ENCODE measurements at places on chromosomes 1 and 21.

GRCh38 chr21:14903172-14903865 lies 161.5 kb downstream of the NRIP1 start:
- DNase-seq: no peak

DNA sequence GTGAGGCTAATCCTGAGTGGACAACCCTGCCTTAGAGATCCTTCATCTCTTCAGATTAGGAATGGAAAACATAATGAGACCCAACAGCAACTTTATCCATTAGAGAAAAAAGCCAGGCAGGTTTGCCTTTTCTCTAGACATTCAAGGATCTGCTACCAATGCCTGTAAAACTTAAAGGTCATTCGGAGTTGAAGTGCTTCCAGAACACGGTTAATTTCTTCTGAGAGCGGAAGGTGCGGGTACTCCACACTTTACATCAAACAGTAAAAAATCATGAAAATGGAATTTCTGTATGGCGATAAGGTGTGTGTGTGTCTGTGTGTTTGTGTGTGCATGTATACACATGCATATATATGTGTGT lies 65.2 kb upstream of the PRKACB start:
- no peak for DNase-seq

GRCh38 chr1:21251773-21252471 lies 38.3 kb downstream of the ECE1 start:
- peak; percentile 61 for DNase-seq

GRCh38 chr21:44789880-44790279 lies 11.7 kb downstream of the UBE2G2 start:
- peak; percentile 44 for DNase-seq

- DNase-seq: no peak
These were observed 68.8 kb upstream of the RGS1 start for GRCh38 chr1:192506741-192507155.

DNA sequence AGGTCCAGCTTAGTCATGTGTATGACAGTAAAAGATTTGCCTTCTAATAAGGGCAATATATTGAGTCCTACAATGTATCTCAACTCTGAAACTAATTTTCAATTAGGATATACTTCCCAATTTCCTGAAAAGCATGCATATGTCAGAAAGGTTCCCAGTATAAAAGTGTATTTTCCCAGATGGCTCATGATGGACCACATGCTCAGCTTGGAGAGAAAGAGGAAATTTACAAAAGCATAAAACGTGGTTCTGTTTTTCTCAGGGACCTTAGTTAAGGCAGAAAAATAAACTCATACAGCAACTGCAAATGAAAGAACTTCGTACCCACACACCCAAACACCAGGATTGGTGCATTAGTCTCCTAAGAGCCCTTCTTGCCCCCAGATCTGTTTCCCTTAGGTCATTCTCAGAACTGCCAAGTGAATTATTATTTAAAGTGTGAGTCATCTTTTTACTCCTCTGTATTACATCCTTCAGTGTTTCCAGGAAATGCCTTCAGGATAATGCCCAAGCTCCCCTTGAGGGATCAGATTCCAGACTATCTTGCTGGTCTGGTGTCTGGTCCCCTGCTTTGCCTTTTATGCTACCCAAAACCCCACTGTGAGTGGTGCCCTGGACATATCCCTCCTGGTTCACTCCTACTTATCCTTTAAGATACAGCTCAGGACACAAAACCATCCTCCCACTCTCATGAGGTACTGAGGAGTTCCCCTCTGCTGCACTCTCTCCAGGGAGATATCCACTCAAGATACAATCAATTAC lies 57.4 kb downstream of the SSX2IP start:
- no peak for DNase-seq

DNA sequence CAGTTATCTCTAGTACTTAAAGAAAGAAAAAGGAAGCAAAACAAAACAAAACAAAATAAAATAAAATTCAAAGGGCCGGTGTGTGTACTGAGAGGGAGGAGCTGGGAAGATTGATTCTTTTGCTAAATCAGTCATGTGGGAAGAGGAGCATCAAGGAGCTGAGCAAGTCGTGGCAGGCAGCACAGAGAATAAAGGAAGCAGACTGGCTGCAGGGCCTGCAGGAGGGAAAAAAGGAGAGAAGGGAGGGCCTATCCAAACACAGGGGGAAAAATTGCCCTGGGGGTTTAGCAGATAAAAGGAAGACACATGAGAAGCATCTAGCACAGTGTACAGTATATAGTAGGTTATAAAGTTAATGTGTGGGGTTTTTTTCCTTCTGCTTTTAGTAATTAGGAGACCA lies 27.6 kb downstream of the AGO4 start:
- DNase-seq: no peak

- no peak for DNase-seq
These were observed 26.8 kb downstream of the PTTG1IP start for GRCh38 chr21:44846485-44847260.

DNA sequence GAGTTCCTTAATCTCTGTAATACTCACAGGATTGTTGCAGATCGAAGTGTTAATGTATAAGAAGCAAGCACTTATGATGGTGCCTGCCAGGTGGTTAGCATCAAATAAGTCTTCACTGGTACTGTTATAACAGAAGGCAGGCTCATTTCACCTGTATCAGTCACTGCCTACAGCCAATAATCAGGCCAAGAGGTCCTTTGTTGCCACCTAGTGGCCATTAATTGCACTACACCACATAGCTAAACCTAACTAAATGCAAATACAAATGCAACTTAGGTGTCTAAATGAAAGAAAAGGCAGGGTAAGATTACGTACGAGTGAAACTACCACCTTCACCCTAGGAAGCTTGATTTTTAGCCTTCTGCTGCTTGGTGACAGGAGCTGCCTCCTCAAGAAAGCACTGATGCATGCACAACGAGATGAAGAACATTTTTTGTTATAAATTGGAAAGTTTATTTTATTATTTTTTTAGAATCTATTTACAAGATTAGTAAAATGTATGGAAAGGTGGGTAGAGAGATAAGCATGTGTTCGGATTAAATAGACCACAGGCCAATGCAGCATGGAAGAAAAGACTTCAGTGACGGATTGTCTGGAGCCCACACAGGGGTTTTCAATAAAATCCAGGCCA lies 334.8 kb upstream of the CAMK1G start:
- no peak for DNase-seq

GRCh38 chr21:14384453-14384852 lies 1.5 kb upstream of the HSPA13 start:
- no peak for DNase-seq

GRCh38 chr1:54402896-54403295 lies 3.3 kb downstream of the SSBP3 start:
- no peak for DNase-seq

DNA sequence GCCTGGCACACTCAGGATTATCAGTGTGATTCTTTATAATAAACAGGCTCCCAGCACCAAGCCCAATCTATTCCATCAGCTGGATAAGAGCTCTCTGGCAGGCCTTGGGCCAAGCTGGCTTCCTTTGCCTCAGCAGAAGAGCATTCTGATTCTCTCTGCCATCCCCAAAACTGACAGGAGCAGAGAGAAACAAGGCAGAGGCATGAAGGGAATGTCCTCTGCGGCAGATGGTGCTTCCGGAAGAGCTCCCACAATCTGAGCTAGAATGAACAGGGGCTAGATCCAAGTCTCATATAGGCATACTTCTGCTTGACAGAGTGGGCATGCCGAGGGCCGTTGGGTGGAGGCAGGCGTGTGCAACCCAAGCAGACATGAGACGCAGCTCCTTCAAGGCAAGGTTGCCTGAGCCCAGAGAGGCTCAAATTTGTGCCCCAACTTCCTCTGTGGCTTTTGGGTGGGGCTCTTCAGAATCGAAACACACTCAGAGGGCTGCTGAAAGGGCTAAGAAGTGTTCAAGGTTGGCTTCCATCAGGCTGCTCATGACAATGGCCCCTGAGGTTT lies 4.0 kb downstream of the CAPN2 start:
- no peak for DNase-seq

- DNase-seq: no peak
These were observed 4.5 kb upstream of the ZZZ3 start for GRCh38 chr1:77686796-77687518.

DNA sequence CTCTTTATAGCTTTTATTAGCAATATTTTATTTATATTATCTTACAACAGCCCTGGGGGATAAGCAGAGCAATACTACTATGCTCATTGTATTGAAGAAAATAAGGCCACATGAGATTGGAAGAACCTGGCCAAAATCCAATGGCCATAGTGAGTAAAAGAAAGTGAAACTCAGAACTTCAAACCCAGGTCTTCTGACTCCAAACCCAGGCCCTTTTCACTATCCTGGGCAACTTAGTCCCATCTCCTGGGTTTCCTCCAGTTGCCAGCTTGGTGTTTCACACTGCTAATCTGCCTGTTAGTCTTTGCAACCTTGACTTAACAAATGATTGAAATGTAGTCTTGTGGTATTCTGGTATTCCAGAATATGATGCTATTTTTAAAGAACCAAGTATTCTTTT lies 22.4 kb upstream of the EXO1 start:
- no peak for DNase-seq

GRCh38 chr1:207941665-207942064 lies 30.7 kb upstream of the CD34 start:
- no peak for DNase-seq

GRCh38 chr1:194658090-194658439 lies 1471.7 kb upstream of the B3GALT2 start:
- DNase-seq: no peak

GRCh38 chr1:94068096-94068998 lies 52.6 kb downstream of the ABCA4 start:
- DNase-seq: no peak

DNA sequence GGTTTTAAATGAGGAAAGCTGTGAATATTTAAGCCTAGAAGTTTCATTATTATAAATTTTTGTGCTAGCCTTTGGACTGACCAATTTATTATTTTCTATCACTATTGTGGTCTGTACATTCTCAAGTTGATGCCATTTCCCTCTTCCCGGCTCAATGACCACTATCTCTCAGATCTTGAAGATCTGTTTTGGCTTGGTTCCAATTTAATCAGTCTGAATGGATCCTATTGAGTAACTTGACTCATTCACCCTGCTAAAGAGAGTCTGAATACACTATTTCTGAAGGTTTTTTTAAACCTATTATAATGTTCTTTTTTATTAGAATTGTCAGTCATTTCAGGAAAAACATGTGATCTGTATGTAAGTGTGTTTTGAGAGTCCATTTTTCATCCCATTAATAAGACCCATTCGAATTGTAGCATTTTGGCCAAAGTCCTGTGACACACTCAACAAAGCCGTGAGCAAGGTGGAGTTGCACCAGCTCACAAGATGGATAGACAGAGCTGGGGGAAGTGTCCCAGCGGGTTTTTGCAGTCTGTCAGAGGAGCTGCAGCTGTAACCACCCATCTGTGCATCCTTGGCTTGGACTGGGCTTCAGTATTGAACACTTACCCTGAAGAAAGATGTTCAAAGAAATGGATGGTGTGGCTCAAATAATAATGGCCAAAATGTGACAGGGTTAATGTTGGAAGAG lies 145.6 kb downstream of the NFIA start:
- no peak for DNase-seq

- no peak for DNase-seq
These were observed 703.2 kb downstream of the MRPL39 start for GRCh38 chr21:24903994-24904635.

DNA sequence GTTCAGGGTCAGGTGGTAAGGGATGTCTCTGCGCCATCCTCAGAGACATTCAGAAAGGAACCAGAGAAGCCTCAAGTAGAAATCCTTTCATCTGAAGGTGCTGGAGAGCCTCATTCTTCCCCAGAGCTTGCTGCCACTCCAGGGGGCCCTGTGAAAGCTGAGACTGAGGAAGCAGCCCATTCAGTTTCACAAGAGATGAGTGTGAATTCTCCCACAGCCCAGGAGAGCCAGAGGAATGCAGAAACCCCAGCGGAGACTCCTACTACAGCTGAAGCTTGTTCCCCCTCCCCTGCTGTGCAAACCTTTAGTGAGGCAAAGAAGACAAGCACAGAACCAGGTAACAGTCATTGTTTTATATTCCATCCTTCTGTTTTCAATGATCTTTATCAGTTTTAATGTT lies 38.7 kb downstream of the ZBTB40 start:
- DNase-seq: no peak

DNA sequence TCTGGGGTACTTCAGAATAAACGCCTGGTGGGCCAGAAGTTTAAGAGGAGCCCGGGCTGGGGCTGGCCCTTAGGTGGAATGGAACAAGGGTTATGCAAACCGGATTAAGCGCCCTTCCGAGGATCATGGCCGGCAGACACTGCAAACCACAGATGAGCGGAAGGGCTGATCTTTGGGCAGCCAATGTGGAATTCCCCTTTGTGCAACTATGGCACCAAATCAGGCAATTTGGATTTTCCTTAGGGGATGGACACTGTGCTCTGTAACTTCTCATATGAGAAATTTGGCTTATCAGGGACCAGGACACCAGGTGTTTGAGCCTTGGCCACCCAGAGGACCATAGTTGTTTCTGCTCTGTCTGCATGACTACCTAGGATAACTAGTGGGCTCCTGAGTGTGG lies 5.7 kb upstream of the IL10 start:
- no peak for DNase-seq

- DNase-seq: peak; percentile 93
These were observed 158.3 kb downstream of the TOMM20 start for GRCh38 chr1:234970401-234970730.

- no peak for DNase-seq
These were observed 639 bp upstream of the SPATA1 start for GRCh38 chr1:84505493-84506001.

GRCh38 chr1:202203238-202204039 lies 9.8 kb downstream of the LGR6 start:
- DNase-seq: no peak

GRCh38 chr1:31734582-31735107 lies 29.5 kb downstream of the ADGRB2 start:
- no peak for DNase-seq

- DNase-seq: no peak
These were observed 239.3 kb downstream of the KCNK2 start for GRCh38 chr1:215321802-215322201.

DNA sequence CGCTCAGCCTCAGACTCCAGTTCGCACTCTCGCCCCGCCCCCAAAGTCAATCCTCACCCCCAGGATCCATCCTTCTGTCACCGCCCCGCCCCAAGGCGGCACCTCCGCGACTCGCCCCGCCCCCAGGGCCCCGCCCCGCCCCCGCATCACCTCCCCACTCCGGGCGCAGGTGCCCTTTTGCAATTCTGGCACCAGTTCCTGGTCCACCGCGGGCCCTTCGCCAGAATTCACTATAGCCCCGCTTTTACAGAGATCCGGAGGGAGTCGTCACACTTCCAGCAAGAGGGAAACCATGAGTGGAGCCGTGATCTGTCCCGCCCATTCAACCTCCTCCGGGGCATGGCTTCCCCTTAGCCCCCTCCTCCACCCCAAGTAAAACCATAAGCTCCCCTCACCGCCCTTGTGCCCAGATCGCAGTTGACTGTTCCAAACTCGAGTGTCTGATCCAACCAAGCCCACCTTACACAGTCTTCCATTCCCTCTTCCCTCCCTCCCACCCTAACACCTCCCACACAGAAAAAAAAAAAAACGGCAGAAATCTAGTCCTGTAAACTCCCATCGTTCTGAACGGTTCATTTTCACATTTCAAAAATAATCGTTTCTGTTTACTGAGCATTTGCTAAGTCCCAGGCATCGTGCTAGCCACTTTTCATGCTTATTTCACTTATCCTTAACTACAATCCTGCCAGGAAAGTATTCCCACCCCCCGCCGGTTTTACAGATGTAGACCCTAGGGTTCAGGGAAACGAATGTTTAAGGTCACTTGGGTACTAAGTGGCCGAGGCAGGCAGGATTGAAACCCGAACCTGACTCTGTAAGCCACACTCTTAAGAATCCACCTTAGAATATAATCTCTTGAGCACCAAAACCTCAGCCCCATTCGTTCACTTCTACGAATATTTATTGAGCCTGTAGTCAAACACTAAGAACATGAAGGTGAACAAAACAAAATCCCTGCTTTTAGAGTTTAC lies 1.3 kb upstream of the DNAJC16 start:
- DNase-seq: peak; percentile 84

Data from AG04449 (cell line).